ENCODE measurements at places on chromosomes 5 and 9.

- DNase-seq: no peak
These were observed 193.7 kb upstream of the NREP start for GRCh38 chr5:111950660-111951059.

- DNase-seq: no peak
These were observed 23.3 kb upstream of the STOM start for GRCh38 chr9:121393318-121393717.

- DNase-seq: no peak
These were observed 7.7 kb downstream of the AQP3 start for GRCh38 chr9:33439731-33440130.

DNA sequence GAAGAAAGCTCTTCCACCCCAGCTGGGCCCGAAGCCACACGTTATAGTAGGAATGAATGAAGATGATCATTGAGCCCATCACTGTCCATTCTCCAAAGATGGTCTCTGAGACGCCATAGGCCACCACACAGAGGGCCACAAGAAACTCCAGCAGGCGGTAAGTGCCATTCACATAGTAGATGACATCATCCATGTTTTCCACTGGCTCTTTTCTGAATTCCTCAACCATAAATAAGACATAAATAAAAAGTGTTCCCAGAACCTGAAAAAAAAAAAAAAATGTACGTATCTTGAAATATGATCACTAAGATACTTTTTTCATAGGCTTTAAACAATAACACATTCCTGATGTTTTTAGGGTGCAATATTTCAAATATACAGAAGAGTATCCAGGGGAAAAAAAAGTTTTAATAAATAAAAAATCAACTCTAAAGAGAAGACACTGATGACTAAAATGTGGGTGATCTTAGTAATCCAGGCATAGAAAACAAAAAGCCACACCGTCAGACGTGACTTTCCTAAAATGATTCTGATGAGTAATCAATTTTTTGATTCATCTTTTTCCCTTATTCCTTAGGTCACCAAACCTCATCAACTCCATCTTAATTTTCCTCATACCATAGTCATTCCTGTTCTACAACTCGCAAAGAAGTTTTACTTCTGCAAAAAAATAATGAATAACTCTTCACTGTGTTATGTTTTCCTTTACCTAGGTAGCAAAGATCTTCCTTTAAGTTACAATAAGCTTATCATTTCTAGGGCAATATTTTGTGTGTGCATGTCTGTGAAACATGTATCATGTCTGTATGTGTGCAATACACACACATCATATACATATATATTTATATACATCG is 47.8 kb downstream of the RNF145 start:
- DNase-seq: no peak

DNA sequence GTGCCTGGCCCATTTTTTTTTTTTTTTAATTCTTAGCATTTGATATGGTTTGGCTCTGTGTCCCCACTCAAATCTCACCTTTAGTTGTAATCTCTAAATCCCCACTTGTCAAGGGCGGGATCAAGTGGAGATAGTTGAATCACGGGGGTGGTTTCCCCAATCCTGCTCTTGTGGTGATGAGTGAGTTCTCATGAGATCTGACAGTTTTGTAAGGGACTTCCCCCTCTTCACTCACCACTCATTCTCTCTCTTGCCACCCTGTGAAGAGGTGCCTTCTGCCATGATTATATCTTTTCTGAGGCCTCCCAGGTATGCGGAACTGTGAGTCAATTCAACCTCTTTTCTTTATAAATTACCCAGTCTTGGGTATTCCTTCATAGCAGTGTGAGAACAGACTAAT is 27.2 kb downstream of the NDUFAF2 start:
- DNase-seq: no peak

- peak; percentile 80 for DNase-seq
These were observed 85.9 kb downstream of the SETX start for GRCh38 chr9:132268725-132269352.

GRCh38 chr5:157923765-157924164 is 64.8 kb upstream of the CLINT1 start:
- DNase-seq: no peak

- DNase-seq: no peak
These were observed 669.9 kb downstream of the MTRR start for GRCh38 chr5:8538821-8539220.

DNA sequence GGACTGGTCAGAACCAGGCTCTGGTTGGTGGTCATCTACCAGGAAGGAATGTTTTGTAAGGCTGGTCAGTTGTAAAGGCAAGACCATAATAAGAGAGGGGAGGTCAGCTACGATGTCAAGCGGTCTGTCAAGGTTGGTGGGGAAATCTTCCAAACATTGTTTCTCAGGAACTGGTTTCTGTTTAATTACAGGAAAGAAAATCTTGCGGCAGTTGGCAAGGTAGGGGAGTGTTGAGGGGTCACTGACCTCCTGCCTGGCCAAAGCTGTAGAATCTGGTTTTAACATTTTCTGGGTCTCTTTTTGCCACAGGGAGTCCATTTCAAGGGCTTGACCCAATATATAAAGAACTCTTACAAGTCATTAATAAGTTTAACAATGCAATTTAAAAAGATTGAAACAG is 39.0 kb upstream of the BARX1 start:
- no peak for DNase-seq

DNA sequence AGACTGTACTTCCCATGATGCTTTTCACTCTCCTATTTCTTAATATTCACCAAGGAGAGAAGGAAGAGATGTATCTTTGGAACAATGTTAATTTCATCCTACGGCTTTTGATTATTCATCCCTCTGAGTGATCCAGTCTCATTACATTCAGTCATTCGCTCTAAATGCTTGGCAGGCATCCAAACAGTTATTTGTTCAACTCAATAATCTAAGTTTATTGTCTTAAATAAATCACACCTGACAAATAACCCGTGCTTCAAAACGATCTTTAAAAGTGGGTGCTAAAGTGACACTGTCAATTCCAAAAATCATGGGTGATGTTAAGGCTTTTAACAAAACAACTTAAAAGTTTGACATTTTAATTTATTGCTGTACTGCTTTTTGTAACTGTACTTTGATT is 233.1 kb downstream of the RASEF start:
- DNase-seq: no peak

DNA sequence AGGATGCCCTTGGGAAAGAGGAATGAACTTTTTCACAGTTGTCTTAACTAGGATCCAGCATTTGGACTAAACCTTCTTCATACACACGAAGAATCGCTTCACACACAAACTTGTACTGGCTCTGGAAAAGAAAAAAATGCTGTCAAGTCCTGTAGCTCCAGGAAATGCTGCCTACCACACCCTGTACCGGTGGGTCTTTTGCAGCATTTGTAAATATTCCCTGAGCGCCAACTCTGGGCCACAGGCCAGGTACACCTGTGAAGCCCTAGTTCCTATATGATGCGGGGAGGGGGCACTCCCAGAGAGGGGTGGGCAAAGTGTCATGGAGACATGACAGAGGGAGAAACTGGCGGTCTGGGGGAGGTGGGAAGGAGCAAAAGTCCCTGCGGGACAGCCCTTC is 58.7 kb upstream of the EPB41L4B start:
- no peak for DNase-seq

DNA sequence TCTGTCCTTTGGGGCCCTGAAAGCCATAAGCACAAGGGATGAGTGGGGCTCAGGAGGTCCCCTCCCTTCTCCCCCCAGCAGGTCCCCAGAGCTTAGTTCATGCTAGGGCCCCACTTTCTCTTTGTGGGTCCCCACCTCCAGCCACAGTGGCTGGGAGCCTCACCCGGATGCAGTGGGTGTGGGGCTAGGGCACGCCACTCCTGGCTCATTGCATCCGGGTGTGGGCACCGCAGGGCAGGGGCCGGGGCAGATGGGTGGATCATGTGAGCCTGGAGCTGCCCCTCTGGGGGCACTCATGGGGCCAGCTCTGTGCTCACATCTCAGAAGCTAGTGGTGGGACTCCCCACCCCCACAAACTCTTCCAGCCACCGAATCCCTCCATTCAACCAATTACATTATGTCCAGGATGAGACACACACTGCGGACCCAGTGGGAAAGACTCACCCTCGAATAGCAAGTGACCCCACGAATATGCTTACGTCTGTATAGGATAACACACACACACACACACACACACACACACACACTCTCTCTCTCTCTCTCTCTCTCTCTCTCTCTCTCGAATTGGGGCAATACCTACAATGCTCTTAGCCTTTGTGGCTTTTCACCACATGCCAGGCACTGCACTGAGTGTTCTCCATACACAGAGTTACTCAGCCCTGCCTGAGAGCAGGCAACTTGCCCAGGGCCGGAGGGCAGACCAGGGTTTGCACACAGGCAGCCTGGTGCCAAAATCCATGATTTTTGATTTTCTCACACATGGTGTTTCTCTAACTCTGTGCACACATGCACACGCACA is 16.8 kb upstream of the PHYKPL start:
- no peak for DNase-seq

DNA sequence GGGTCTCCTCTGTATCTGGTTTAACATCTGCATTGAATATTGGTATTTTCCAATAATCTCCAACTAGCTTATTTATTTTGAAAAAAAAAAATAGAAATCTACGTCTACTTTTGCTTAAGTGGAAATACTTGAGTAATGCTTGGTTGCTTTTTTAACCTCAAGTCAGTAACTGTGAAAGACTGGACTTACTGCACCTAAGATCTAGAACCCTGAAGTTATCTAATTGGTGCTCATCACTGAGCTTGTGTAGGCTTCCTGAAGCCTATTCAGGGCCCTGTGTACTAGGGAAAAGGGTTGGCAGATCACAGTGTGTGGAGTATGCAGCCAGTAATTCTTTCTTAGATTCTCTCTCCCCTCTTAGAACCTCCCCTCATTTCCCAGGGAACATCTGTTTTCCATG is 16.2 kb downstream of the SLC1A1 start:
- no peak for DNase-seq

- no peak for DNase-seq
These were observed 96.5 kb downstream of the PRRT1B start for GRCh38 chr9:131641618-131642495.

GRCh38 chr9:71875345-71875744 is 35.6 kb downstream of the ABHD17B start:
- DNase-seq: no peak

DNA sequence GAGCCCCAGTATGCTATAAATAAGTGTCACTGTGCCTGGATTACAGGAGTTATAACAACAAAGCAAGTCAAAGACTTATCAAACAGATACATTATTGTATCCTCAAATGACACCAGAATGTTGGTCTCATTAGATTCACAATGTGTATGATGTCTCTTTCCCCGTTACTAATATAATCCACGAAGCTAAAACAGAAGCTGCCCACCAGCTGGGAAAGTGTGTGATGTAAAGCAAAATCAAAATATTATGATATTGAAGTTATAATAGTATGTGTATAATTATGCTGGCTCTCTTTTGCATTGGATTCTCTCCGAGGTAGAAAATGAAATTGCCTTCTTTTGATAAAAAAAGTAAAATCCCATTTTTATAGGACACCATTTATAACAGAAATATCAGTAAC is 127.3 kb upstream of the MAN2A1 start:
- DNase-seq: no peak

GRCh38 chr5:15406478-15406877 is 93.5 kb upstream of the FBXL7 start:
- no peak for DNase-seq

DNA sequence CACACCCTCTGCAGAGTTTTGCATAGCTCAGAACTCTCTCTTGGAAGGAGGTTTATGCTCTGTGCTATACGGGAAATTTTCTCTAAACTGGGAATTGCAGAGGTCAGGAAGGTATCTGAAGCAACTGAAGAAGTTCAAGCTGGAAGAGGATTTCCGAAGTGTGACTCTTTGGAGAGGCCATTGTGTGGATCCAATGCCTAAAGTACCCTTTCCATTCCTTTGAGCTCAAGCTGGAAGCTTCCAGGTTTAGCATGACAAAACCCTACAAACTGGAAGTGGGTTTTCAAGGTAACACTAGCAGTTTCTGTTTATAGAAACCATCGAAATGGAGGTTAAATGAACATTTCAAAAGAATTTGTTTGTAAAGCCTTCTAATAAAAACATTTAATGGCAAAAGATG is 187.1 kb downstream of the CFAP90 start:
- DNase-seq: no peak

- DNase-seq: no peak
These were observed 81.1 kb upstream of the EPB41L4B start for GRCh38 chr9:109401990-109402318.

DNA sequence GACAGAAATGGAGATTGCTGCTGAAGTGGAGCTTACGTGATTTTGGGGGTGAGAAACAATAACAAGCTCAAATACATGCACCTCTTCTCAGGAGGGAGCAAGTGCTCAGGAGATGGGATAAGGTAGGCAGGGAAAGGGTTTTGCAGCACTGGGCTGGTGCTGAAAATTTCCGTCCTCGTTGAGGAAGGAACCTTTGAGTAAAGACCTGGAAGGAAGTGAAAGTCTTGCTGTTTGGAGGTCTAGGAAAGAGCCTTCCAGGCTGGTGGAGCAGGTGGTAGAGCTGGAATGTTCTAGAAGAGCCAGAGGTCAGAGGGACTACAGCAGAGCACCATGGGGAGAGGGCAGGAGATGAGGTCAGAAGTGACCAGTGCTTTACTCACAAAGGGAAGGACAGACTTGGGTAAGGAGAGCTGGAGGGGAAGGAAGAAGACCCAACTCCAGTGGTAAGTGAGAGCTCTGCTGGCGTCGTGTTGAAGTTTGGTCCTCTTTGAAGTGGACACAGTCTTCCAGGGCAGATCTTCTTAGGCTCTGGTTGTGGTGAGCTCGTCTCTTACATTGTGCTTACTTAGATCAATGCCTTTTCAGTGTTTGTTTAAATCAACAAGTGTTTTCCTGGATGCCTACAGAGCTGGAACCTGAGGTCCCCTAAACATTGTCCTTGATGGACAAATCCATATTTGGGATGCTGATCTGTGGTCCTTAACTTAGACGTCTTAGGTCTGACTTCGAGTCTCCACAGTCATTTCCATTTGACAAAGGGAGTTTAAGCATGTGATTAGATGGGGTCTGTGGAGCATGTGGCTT is 21.0 kb downstream of the ANKRD33B start:
- no peak for DNase-seq

DNA sequence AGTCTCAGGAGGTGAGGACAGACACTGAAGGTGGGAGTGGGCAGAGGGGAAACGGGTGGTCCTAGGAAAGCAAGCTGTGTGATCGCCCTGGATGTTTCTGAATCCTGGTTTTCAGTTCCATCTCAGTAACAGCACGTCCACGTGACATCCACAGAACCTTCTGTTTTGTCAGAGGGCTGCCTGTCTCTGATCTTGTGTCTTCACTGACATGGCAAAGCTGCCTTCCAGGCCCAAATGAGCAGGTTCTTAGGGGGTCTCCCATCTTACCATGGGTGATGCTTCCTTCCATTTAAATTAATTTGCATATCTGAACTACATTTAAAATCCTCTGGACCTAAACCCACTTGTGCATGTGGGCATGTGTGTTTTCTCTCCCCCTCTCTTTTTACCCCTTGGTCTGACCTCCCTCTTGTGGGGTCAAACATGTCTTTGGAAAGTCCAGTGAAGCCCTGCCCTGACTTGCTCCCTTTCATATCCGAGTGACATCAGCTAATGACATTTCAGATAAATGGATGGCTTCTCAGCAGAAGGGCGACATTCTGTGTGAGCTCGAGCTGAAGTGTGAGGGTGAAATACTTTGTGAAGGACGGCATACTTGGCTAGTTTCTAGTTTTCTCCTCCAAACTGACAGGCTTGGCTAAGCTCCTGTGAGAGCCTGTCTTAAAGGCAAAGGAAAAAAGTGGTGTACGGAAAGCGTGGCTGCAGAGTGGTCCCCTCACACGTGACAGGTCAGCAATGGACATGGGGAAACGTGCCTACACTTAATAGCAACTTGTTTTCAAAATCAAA is 204.8 kb upstream of the S1PR3 start:
- no peak for DNase-seq

Measured in WTC11 (cell line).